ENCODE measurements at places on chromosomes 1 and 21.

DNA sequence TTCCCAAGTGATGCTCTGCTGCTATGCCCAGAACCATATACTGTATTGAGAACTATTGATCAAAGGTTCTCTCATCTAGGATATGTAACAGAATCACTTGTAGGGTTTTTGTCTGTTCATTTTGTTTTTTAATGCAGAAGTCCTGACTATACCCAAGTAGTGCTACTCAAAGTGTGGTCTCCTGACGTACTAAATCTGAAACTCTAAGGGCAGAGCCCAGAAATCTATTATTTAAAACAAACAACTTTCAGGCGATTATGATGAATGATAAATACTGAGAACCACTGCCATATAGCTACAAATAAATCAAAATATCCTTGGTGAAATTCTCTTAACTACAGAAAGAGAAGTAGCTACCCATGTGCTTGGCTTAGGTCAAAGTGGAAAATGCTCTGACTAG lies 10.1 kb downstream of the ZZZ3 start:
- no peak for DNase-seq

GRCh38 chr1:203075236-203076030 lies 10.4 kb downstream of the MYOG start:
- DNase-seq, result no peak

GRCh38 chr1:158058237-158058985 lies 65.0 kb downstream of the KIRREL1 start:
- DNase-seq, result no peak

DNA sequence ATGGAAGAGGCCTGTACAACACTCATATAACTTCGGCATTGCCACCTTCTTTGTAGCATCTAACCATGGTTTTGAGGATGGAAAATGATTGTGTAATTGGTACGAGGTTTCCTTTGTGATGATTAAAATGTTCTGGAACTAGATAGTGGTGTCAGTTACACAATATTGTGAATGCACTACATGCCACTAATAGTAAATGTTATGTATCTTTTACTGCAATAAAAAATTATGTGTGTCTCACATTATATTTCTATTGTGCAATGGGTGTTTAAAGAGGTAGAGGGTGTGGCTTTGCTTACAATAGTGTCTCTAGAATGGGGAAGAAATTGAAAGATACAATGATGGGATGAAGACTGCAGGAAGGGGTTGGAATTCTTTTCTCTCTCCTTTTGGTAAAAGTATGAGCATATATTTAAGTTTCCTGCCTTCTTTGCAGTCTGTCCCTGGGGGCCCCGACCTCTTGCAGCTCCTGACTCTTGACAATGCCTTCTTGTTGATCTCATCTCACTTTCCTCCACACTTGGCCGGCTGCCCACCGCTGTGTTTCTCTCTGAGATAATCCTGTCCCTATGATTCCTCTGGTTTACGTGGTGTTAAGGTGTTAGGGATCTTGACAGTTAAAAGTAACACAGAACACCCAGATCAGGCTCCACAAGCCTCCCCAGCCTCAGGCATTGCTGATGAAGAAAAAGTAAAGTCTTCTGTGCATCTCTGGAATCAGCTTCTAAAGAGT lies 39.3 kb downstream of the MTARC1 start:
- no peak for DNase-seq

- no peak for DNase-seq
Measured at GRCh38 chr1:68954841-68955240, 458.0 kb upstream of the DEPDC1 start.

GRCh38 chr1:230424391-230425251 lies 1.5 kb downstream of the PGBD5 start:
- DNase-seq, result no peak

DNA sequence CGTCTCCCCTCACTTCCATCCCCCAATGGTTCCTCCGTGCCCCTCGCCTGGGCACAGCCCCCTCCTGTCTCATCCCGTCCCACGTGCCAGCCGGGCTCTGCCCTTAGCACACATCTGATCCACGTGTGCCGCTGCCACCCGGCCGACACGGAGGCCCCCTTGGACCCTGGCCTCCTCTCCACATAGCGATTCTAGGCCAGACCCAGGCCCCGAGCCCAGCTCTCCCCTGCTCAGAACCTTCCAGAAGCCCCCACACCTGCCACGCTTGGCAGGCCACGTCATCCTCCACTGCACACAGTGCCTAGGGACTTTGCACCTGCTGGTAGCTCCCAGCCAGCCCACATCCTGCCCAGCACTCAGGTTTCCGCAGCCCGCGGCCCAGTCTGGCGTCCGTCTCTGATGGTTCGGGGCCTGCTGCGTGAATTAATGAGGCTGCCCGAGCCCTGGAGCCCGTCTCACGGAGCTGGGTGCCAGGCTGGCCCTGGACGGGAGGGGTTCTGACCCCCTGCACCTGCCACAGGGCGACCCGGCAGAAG lies 20.1 kb downstream of the PLCH2 start:
- DNase-seq, result no peak

DNA sequence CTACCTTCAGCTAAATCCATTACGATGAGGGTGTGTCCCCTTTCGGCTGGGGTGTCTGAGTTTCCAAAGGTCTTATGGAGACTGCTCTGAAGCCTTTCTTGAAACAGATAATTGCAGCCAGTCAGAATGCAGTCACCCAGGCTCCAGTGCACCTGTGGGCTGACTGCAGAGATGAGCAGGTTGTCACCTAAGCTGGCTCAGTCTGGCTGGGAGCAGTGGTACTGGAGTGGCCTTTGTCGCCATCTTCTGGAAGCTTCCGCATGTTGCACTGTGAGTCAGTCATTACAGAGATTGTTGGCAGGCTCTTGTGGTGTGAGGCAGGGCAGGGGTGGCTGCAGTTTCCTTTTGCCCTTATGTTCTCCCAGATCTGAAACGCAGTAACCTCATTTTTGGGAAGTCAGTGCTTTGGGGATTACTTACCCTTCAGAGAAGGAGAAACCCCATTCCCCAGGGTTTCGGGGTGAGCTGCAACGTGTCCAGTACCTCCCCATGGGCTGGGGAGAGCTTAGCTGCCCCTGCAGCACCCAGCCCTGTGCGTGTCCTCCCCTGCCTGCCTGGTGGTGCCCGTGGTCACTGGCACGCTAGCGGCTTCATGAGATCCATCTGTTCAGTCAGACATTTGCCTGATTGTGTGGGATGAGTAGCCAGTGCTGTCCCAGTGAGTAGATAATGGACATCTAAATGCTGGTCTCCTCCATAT lies 48.0 kb downstream of the SMYD2 start:
- peak; percentile 50 for DNase-seq

DNA sequence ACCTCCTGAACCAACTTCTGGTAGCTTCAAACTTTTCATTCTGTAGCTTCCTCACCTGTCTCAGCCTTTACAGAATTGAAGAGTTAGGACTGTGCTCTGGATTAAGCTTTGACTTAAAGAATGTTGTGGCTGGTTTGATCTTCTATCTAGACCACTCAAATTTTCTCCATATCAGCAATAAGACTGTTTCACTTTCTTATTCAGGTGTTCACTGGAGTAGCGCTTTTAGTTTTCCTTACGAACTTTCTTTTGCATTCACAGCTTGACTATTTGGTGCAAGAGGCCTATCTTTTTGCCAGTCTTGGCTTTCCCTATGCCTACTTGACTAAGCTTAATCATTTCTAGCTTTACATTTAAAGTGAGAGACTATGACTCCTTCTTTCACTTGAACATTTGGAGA lies 31.5 kb downstream of the FGGY start:
- no peak for DNase-seq

- DNase-seq, result no peak
Measured at GRCh38 chr1:22177354-22178003, 34.6 kb upstream of the WNT4 start.

- DNase-seq, result no peak
Measured at GRCh38 chr1:40386359-40386723, 12.8 kb downstream of the SMAP2 start.

- no peak for DNase-seq
Measured at GRCh38 chr1:155075535-155075934, 3.1 kb upstream of the EFNA3 start.

DNA sequence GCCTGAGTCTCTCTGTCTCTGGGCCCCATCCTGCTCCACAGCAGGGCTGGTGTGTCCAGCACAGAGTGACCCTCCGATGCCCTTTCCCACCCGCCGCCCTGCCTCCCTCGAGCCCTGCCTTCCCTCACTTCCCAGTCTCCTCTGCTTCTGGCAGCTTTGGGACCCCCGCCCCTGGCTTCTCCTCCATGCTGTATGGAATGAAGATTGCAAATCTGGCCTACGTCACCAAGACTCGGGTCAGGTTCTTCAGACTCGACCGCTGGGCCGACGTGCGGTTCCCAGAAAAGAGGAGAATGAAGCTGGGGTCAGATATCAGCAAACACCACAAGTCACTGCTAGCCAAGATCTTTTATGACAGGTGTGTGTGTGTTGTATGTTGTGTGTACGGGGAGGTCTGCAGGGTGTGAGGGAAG lies 14.3 kb downstream of the MOV10 start:
- DNase-seq, result no peak

GRCh38 chr1:184392067-184392466 lies 5.2 kb downstream of the C1orf21 start:
- DNase-seq, result no peak

DNA sequence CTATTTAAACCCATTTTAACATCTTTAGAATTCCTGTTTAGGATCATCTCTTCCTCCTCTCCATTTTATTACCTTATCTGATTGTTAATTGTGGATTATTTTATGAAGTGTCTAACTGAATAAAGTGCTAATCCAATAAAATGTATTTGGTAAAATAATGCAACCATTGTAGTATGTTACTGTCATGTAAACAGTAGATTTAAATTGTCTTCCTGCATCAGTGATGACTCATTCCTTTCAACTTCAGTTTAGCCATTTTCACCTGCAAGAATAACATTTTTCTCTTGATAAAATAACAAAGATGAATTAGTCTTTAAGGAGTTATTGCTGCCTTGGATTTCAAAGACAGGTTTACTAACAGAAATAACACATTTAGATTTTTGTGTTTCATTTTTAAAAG lies 5.4 kb downstream of the PPP2R5A start:
- no peak for DNase-seq
